Fibroblast of skin of left quadriceps (primary cell): ENCODE measurements at places on chromosomes 1 and 21.

GRCh38 chr1:156806512-156807440, 9.9 kb downstream of the SH2D2A start:
- DNase-seq, result no peak

- DNase-seq, result no peak
Measured at GRCh38 chr1:156505679-156506298, 5.2 kb upstream of the MEF2D start.

- DNase-seq, result peak; percentile 68
Measured at GRCh38 chr1:58839846-58840835, 56.3 kb upstream of the JUN start.

- DNase-seq, result no peak
Measured at GRCh38 chr21:38661889-38662568, 143.7 kb upstream of the ETS2 start.

DNA sequence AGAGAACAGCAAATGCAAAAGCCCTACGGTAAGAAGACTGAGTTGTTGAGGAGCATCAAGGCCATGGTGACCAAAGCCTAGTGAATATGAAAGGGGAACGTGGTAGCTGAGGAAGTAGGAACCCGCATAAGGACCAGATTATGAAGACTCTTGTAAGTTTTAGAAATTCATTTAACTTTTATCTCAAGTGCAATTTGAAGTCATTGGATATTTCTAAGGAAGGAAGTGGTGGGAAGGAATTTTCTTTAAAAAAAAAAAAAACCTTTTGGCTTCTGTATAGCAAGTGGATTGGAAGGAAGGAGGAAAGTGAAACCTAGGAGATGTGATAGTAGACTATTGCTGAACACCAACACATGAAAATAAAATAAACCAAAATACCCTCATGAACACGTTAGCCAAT, 119.0 kb downstream of the TNFSF18 start:
- DNase-seq, result no peak

DNA sequence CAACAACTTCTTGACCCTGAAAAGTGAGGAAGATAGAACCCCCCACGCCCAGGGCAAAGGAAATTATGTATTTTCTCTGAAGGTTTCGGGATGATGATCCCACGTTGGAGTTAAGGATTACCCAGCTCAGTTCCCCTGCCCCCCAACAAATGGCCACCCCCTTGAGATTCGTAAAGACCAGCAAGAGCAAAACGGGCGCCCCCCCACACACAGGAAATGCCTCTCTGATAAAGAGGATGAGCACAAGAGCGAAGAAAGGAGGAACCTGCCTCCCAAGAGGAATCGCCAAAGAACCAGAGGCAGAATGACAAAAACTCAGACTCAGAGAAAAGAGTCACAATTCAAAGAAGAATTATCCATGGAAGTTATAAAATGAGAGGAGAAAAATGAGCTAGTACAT, 576.9 kb downstream of the MATN1 start:
- no peak for DNase-seq

- peak; percentile 53 for DNase-seq
Measured at GRCh38 chr1:212967801-212968200, 17.5 kb downstream of the VASH2 start.

- DNase-seq, result peak; percentile 52
Measured at GRCh38 chr1:202578565-202578964, 131.7 kb downstream of the SYT2 start.

DNA sequence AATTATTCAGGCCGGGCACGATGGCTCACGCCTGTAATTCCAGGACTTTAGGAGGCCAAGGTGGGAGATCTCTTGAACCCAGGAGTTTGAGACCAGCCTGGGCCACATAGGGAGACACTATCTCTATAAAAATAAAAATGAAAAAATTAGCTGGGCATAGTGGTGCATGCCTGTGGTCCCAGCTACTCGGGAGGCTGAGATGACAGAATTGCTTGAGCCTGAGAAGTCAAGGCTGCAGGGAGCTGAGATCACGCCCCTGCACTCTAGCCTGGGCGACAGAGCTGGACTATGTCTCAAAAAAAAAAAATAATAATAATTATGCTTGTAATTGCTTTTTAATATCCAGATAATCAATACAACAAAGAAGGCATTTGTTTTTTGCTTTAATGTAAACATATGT, 91.3 kb downstream of the RIPK4 start:
- no peak for DNase-seq

DNA sequence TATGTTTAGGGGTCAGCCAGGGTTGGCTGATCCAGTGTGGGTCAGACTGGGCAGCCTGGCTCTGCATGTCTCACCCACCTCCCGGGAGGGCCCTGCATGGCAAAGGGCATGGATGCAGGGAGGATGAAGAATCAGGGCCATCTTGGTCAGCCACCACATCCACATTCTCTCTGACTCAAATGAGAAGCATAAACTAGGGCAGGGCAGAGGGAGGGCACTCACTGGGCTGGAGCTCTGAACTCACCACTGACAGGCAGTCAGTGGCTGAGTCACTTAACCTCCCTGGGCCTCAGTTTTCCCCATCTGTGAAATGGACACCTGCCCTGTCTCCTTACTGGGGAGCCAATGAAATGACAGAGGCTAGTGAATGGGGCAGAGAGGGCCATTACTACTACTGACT, 4.3 kb upstream of the CELA2A start:
- no peak for DNase-seq

- no peak for DNase-seq
Measured at GRCh38 chr1:162142968-162143367, 73.5 kb downstream of the NOS1AP start.

DNA sequence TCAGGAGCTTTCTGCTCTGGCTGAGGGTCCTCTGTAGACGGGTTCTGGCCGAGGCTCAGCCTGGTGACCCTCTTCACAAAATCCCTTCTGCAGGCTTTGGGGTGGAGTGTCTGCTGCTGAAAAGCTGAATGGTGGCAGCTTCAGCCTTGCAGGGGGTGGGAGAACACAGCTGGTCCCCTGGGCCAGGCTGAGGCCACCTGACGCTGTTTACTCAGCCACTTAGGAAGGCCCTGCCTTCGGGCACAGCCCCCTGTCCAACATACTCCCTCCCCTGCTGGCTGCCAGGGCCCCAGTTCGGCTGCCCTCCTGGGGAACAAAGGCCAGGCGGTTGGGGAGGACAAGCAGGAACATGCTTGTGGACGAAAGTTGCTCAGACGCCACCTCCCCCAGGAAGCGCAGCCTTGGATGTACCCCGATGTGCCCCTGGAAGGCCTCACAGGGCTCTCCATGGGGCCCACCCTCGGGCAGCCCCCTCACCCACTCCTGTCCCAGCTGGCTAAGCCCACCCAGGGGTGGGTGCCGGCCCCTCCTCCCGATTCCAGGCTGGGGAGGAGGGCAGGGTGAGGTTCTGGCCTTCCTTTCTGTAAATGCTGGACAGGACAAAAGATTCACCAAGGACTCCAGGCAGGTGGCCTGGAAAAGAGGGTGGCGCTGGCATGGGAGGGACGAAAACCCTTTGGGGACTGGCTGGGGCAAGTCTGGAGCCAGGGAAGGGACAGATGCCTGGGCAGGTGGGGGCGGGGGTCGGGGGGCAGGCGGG, at the start of gene ANKRD65:
TSS of gene ANKRD65 (minus strand) at position 130 of the 760 bp plus-strand sequence. CDS start 271 bp downstream, outside the sequence.
- DNase-seq, result no peak

DNA sequence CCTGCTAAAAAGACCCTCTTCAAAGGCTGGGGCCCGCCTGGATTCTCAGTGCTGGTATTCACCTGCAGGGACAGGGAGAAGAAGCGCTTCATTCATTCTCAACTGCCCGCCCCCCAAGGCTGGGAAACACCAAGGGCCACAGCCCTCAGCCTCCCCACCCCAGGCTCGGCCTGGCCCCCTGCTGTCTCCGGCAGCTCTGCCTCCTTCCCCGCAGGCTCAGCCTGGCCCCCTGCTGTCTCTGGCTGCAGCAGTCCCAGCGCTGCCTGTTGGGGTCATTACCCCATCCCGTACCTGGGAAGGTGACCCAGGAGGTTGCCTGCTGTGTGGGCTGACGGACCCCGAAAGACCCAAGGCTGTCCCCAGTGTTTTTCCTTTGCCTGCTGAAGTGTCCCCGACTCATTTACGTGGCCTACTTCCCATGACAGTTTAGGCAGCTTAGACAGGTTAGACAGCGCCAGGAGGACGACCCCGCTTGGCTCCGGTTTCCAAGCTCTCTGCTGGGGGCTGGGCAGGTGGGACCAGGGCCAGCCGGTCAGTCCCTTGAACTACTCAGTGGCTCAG, 22.9 kb upstream of the CLSTN1 start:
- DNase-seq, result no peak

DNA sequence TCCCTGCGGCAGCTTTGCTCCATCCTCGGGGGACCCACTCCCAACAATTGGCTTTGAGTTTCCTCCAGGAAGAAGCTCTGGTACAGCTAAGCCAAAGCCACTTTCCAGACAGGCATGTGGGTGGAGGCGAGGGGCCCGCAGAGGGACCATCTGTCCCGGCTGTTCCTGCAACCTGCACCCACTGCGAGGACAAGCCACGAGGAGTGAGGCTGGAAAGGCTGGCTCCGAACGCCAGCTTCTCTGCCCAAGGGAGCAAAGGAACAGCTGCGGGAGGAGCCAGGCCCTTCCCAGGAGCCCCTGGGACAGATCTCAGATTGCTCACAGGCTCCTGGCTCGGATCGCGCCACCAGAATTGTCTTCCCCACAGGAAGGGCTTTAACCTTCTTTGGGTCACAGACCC, 28.3 kb upstream of the PEF1 start:
- DNase-seq, result no peak

DNA sequence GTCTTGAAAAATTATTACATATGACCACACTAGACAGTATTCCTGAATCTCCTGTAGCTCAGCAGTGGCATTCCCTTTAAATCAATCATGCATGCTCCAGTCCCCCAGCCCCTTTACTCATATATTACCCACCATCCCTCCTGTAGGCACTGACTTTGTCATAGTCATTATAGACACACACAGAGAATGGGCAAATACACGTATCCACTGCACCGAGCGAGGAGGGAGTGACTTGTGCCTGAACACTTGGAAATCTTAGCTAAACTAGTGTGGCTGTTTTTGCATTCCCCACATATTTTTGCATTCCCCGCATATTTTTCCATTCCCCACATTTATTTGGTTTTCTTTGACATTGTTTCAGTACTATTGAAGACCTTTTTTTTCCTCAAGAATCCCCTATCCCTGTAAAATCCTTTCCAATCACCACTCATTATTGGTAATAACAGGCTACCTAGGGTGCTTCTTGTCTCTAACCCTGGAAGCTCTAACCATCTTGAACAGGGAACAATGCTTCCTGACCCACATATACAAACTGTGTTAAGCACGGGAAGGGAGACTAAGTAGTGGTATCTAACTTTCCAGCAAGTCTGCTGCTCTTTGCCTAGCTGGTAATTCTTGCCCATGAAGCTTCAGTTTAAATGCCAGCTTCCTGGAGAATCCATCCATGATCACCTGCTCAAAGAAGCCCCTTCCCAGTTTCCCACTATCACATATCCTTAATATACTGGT, 534.4 kb upstream of the CAMK1G start:
- peak; percentile 47 for DNase-seq

- DNase-seq, result no peak
Measured at GRCh38 chr1:223482766-223483165, 89.6 kb downstream of the CCDC185 start.

- peak; percentile 82 for DNase-seq
Measured at GRCh38 chr21:15009837-15010363, 54.9 kb downstream of the NRIP1 start.

GRCh38 chr1:203083463-203083921, 2.3 kb downstream of the MYOG start:
- DNase-seq, result no peak

DNA sequence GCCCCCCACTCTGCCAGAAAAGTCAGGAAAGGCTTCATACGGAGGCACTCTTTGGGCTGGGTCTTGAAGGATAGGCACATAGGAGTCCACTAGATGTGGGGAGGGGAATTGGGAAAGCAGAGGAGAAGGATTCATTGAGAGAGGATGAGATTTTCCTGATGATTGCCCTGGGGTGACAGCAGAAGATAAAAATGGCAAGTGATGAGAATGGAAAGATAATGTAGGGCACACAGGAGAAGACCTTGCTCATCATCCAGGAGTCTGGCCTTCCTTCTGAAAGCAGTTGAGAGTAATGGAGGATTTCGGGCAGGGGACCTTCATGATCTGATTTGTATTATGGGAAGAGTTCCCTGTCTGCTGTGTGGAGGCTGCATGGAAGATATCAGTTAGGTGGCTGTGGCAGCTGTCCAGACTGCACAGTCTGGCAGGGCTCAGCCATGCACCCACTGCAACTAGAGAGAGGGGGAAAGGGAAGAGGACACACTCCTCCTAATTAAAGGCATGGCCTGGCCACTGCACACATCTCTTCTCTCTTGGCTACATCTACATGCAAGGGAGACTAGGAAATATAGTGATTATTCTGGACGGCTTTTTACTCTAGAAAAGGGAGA, 9.6 kb upstream of the FABP3 start:
- DNase-seq, result no peak

GRCh38 chr1:149884433-149885338, 14.7 kb upstream of the BOLA1 start:
- DNase-seq, result no peak

GRCh38 chr1:17128361-17128760, 9.1 kb upstream of the PADI2 start:
- DNase-seq, result peak; percentile 86

DNA sequence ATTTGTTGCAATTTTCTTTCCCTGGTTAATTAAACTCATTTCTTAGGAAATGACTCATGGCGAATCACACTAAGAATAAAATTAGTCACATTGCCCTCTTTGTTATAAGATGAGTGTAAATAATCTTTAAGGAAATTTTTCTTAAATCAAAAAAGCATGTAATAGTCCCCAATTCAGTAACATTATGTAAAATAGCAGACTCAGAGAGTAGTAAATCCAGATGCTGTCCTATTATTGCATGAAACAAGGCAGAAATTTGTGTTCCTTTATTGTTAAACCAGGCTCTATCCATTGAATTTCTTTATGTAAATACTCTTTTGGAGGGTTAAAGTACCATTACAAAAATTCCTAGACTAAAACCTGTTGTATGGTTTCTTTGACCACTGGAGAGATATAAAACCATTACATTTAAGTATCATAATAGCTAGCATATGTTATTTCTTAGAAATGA, 154.5 kb upstream of the C1orf87 start:
- DNase-seq, result peak; percentile 57

DNA sequence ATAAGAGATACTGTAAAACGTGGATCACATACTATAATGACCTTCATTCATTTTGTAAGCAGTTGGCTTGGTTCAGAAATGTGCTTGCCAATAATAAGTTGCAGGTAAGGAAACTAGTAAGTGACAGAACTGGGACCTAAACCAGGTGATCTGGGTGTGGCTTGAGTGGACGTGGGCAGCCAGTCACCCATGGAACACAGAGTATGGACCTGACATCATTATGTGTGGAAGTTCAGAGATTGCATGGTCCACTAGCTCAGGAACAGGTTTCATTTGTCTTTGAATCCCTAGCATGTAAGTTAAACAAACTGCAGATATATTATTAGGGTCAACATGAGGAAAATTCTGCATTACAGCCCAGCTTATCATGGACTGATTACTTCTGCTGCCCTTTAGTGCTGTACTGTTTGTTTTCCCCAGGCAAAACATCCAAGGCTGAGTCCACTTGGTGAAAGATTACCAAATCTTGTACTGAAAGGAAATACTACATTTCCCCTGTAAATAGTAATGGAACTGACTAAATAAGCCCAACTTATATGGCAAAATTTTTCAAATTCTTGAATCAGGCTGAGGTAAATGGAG, 327.3 kb upstream of the SGIP1 start:
- DNase-seq, result no peak
